ENCODE measurements at places on chromosomes 13 and 19.
A peak's percentile ranks its signal among the peaks of the same experiment; 100 is the strongest.

DNA sequence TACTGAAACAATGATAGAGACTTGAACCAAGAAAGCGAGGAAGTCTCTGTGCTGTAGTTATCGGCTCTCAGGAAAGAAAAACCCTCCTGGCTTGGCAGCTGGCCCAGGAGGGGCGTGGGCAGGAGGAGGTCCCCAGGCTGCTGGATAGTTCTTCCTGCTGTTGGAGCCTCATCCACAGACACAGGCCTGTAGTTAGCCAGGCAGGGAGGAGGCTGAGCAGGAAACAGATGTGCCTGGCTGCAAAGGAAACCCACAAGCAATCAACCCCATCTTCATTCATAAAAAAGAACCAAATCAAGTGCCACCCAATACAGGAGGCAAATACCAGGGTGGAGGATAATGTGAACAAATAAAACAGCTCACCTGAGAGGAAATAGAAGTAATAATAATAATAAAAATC lies 86.2 kb downstream of the IRS2 start:
- DNase-seq: no peak

- DNase-seq: peak; percentile 99
Observed at GRCh38 chr19:17075035-17075863, at the start of the genes HAUS8 and MYO9B. HAUS8 (minus strand) TSS chr19:17075452; CDS start chr19:17075422, 30 bp downstream. MYO9B (plus strand) TSS chr19:17075777; CDS start chr19:17101718, 25,941 bp downstream.

GRCh38 chr13:27665333-27665732 lies 43.6 kb downstream of the POLR1D start:
- no peak for DNase-seq

- DNase-seq: no peak
Observed at GRCh38 chr19:32053376-32053775, 292.0 kb upstream of the ZNF507 start.

GRCh38 chr13:22690756-22691155 lies 490.0 kb upstream of the SGCG start:
- DNase-seq: no peak

- DNase-seq: no peak
Observed at GRCh38 chr13:53382008-53382407, 353.4 kb downstream of the OLFM4 start.

DNA sequence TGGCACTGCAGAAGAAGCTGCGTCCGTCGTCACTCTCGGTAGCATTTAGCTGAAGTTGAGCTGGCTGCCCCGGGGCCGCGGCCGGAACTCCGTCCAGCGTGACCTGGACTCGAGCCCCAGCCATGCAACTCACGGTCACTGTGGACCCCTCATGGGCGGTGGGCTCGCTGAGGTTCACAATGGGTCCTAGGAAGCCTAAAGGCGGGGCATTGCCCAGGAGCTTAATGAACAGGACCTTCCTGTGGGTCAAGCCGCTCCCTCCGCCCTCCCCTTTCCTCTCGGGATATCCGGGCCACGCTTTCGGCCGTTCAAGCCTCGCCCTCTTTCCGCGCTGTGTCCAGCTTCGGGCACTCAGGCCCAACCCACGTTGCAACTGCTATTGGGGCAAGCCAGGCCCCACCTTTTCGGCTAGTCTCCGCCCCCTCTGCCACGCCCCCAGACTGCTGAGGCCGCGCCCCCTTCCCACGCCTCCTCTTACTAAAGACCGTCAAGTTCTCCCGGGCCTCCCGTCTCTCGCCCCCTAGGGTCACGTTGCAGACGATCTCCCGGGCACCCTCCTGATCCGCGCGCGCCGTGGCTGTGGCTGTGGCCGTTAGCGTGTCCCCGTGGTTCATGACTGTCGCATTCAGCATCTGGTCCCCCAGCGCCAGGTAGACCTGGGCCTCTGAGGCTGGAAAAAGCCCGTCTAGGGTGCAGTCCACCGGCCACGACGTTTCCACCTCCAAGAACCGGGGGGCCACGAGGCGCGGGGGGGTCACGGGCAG lies 1.4 kb upstream of the RAVER1 start:
- peak; percentile 89 for DNase-seq

DNA sequence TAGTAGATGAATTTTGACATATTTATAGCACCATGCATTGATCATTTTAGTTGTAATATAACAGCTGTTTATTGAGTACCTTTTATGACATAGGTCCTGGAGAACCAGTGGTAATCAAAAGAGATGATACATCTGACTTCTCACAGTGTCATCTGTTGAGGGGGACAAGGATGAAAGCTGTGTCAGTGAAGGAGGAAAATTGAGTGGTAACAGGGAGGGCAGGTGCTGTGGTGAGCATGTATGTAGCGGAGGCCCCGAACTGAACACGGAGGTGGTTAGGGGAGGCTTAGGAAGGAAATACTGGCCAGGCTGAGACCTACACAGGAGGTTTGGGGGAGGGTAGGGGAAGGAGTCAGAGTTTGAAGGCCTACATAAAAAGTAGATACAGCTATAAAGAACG lies 199.7 kb downstream of the GGACT start:
- no peak for DNase-seq

GRCh38 chr13:104315606-104316005 lies 1249.4 kb upstream of the SLC10A2 start:
- peak; percentile 85 for DNase-seq

All from AG04450 (cell line).